LHCN-M2 (cell line): ENCODE measurements at places on chromosomes 1 and 21. TPM values are rescaled to one million over a fixed set of nuclear protein-coding genes. Genes with fewer than 3 reads are reported as not detected.

ZYG11A gene
- total RNA-seq = 0.13 and 0.17 TPM in 2 replicates

- no peak for DNase-seq
Measured at GRCh38 chr1:47180603-47181094, 9.2 kb downstream of the PDZK1IP1 start.

TMEM200B gene
- total RNA-seq = 0.13 and 0.17 TPM in 2 replicates

DNA sequence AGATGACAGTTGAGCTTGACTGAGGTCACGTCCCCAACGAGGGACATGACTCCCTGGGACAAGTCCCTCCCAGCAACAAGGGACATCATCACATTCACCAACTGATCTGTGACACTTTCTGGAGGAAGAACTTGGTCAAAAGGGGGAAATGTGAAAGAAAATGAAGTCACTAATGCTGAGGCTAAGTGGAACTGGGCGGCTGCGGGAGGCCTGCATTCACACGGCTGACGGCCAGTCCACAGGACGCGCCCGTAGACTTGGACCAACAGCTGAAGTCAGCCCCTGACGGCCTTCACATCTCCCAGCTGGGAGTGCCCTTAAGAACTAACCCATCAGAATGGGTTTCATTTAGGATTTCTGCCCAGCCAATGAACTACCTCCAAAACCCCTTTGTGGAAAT, 26.6 kb downstream of the POFUT2 start:
- no peak for DNase-seq

NBPF6 gene
- total RNA-seq = not detected in 2 replicates

DNA sequence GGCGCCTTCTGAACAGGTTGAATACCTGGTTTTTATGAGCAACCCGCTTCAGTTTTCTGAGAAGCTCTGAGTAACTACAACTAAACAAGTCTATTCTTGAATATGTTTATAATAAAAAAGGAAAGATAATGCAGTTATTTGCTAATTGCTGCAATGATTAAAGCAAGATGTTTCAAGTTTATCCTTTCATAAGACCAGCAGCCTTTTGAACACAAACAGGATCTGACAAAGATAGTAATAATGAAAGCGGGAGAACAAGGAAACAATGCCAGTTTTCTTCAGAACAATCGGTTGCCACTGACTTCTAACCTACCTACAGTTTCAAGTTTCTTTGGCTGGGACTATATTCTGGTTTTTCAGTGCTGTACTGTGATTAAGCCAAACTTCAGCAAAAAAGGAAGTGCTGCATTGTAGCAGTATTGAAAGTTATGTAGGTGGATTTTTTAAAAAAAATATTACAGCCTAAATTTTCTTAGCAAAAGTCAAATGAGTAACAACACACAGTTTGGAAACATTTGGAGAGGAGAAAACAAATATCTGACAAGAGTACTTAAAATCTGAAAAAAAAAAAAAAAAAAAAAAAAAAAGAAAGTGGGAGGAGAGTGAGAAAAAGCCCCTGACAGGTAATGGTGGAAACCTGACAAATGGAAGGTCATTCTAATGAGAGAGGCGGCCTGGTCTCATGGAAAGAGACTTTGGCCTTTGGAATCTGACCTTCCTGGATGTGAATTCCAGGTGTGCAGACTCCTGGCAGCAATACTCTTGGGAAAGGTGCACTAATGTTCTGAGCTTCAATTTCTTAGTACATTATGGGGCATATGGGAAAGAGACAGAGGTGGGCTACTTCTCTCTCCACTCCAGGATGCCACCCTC, 11.4 kb downstream of the KCNJ15 start:
- DNase-seq = no peak

GRCh38 chr1:40389871-40390560, 16.5 kb downstream of the SMAP2 start:
- peak; percentile 80 for DNase-seq

- peak; percentile 15 for DNase-seq
Measured at GRCh38 chr1:19179597-19180264, 30.3 kb downstream of the UBR4 start.

DNA sequence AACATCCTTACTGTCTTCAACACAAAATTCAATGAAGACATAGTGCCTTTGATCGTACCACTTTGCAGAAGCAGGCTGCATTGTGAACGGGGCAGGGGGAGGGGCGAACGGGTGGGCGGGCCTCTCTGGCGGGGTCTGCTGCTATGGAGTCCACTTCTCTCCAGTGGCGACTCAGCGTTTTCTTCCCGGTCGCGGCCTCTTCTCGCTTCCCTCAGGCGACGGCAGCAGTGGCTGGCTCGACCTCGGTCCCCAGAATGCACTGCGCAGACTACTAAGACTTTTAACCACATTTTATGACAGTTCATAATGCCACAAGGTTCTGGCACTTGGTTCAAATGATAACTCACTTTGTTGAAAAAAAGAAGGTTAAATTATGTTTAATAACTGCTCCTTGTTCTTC, 21.2 kb downstream of the GBP2 start:
- no peak for DNase-seq

OXCT2 gene
- 0.58 and 0.69 TPM in 2 replicates for total RNA-seq

KISS1 gene
- not detected in 2 replicates for total RNA-seq
